Effector memory CD8-positive, alpha-beta T cell (primary cell): ENCODE measurements at places on chromosomes 5 and 9.

DNA sequence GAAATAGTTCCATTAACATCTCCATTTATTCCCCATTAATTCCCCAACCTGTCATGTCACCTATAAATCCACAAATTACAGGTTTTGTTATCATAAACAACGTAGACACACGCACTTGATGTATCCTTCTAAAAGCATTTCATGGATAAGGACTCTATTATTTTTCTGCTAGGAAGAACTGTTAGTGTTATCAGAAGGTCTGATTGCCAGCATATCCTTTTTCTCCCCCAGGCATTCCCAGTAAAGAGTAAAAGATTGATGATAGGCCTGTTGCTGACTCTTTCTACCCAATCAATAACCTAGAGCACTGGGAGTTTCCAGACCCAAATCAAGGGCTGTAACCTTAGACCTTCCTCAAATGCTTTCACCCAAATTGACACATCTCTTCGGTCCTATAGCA, 60.8 kb downstream of the RFK start:
- DNase-seq: no peak

- no peak for DNase-seq
Measured at GRCh38 chr9:129259375-129259774, 81.3 kb upstream of the IER5L start.

- DNase-seq: no peak
Measured at GRCh38 chr5:72817671-72818266, 1.3 kb downstream of the TNPO1 start.

GRCh38 chr5:14151416-14151815, 8.3 kb downstream of the TRIO start:
- DNase-seq: no peak

- no peak for DNase-seq
Measured at GRCh38 chr9:104608336-104608735, 2.9 kb upstream of the OR13C2 start.

DNA sequence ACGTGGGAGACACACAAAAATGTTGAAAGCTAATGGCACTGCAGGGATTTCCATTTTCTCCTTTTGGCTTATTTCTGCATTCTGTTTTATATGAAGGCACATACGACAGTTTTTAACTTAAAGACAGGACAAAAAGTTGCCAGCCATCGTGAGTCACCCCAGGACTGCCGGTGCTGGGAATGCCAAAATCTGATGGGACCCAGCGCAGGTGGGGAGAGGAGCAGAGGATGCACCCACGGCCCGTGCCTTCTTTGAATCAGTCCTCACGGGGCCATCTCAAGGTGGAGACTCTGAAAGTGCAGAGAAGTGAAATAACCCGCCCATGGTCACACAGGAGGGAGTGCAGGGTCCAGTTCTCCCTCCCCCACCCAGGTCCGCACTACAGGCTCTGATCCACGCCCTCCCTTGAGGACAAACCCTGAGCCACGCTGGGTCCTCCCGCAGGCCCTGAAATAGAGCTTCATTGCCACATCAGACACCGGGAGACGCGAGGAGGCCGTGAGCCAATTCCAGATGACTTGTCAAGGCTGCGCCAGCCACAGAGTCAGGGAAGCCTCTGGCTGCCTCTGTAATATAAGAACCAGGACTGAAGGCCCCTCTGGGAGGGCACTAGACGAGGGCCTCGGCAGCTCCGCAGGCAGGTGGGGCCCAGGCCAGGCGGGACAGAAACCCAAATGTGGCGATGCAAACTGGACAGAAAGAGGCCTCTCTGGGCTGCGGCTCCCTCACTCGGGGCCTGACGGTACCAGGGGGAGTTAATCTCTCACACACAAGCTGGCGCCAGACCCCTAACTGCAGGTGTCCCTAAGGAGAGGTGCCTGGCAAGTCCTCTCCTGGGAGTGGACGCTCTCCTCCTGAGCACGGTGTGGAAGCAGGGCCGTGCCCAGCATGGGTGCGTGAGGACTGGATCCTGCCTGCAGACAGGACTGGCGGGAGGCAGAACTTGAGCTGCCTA, 22.9 kb downstream of the ADAMTS2 start:
- DNase-seq: no peak

DNA sequence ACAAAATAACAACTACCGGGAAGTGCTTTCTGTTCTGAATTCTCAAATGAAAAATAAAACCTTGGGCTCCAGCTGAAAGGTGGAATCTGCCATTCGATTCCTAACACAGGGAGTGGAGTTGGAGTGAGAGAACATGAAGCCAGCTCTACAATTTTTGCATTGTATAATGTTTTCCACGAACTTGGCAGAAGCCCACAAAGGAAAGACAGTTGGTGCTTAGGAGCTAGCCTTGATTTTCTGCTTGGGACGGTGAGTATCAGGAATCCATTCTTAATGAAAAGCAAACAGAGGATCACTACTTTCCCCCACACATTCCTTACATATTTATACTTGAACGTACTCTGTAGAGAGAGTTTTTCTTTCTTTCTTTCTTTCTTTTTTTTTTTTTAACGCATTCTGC, 74.2 kb upstream of the FBXL7 start:
- no peak for DNase-seq

- no peak for DNase-seq
Measured at GRCh38 chr5:138444078-138444773, 5.4 kb downstream of the REEP2 start.

- DNase-seq: no peak
Measured at GRCh38 chr9:13568405-13568804, 288.9 kb upstream of the MPDZ start.

DNA sequence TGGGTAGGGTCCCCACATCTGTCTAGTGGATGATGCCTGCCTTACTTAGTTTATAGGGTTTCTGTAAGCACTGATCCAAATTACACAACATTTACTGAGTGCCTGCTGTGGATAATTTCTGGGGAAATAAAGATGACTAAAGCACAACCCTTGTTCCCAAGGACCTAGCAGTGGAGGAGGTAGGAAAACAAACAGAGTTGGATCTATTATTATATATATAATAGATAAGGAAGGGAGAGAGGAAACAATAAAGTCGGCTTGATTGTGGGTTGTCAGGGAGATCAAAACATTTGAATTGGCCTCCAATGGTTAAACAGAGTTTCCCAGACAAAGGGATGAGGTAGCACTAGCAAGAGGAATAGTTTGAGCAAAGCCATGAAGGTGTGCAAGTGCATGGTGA, 14.0 kb downstream of the IL33 start:
- DNase-seq: no peak

DNA sequence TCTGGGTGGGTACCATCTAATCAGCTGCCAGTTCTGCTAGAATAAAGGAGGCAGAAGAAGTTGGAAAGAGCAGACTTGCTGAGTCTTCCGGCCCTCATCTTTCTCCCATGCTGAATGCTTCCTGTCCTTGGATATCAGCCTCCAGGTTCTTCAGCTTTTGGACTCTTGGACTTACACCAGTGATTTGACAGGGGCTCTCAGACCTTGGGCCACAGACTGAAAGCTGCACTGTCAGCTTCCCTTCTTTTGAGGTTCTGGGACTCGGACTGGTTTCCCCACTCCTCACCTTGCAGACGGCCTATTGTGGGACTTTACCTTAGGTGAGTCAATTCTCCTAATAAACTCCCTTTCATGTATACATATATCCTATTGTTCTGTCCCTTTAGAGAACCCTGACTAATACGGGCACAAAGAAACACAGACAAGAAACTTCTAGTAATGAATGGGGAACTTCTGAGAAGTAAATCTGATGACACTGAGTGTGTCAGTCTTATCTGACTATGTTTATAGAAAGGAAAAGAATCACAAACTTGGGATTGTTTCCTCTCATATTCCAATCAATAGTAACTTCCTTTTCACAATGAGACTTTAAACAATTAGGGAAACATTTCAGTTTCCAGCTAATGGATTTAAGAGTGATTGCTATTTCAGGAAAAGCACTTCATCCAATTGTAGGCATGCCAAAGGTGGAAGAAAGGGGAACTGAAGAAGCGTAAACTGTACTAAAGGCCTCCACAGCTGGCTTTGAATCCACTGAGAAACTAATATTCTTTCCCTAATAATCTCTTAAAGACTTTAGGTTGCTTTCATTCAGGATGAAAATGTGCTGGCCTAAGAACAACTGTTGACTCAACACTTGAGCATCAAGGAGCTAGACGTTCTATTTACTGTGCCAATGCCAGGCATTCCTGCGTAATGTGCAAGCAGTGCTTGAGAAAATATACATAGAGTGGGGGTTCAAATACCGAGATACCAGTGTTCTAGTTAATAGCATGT, 127.9 kb upstream of the PTGER4 start:
- no peak for DNase-seq

GRCh38 chr5:175246889-175247520, 197.0 kb downstream of the DRD1 start:
- no peak for DNase-seq

GRCh38 chr5:87127956-87128687, 139.6 kb upstream of the RASA1 start:
- no peak for DNase-seq

DNA sequence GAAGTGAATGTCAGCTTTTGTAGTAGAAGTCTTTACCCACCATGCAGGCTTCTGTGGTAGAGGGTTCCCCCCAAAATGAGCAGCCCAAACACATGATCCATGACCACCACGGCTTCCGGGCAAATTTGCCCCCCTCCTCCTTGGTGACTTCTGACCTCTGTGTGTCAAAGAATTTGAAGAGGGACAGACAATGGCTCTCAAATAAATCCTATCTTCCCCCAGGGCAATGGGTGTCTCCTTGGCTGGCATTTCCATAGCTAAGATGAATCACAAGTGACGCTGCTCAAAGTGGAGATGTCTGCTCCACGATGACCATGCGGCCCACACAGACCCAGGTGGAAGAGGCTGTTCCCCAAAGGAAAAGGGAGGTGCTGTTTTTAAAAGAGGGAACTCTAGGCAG, 30.2 kb upstream of the BOD1 start:
- DNase-seq: no peak

- DNase-seq: no peak
Measured at GRCh38 chr5:153796527-153796926, 242.2 kb downstream of the FAM114A2 start.

DNA sequence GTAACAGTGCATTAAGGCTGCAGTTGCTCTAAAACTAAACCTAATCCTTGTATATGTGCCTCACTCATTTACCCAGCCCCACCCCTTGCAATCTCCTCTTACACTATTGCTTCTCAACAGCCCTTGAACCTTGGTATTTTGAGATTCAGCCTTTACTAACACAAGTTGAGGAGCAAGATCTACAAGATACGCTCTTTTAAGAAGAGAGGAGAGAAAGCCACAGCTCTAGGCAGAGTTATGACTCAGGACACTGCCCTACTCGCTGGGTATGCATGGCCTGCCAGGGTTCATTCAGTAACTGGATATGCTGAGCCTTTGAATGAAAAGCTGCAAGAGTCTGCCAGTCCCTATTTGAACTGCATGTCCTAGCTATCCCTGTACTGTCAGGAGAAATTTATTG, 219.5 kb downstream of the PCSK5 start:
- no peak for DNase-seq

- DNase-seq: no peak
Measured at GRCh38 chr5:120706877-120707276, 242.8 kb downstream of the PRR16 start.

DNA sequence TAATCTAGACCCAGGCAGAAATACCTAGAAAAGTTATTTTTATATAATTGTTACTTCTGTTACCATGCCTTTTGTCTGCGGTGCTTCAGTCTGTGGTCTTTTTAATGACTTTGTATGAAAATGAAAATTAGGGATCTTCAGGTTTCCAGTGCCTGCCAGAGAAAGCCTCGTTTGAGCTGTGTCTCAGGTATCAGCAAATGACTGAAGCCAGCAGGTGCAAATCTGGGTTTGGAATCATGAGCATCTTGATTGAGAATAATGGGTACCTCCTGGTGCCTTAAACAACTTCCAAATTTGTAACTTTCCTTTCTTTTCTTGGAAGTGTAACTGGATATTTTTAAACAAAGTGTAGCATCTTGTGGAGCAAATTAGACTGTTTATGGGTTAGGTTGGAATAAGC, 4.3 kb downstream of the ZBTB34 start:
- no peak for DNase-seq

- no peak for DNase-seq
Measured at GRCh38 chr5:151811593-151812321, 40.0 kb downstream of the G3BP1 start.

DNA sequence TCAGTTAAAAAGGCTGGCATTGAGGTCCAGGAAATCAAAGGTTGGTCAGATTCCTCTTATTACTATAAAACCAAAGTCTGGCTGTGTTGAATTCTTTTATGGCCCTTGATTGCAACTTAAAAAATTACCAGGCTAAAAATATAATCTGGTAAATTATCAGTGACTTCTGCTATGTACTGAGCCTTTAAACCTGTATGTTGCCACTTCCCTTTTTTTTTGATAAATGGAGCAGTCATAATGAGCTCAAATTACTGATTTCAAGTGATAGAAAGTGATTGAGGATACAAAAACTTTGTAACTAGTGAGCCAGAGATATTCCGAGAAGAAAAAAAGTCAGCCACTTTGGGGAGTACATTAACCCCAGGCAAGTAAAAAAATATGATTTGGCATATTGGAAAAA, 100.1 kb downstream of the GIN1 start:
- DNase-seq: no peak

DNA sequence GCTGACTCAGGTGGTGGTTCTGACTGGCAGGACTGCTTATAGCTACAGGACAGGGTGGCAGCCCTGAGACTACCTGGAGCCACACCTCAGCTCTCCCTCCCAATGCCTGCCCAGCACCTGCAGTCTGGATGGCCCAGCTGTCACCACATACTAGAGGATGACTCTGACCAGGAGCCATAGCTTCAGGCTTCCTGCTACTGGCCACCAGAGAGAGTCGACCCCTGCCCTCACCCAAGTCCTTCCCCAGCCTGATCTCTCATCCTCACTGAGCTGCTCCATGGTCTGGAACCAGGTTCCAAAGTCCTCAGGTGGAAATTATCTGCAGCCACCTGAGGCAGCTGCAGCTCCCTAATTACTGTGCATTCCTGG, 25.6 kb upstream of the TDRD7 start:
- DNase-seq: no peak

DNA sequence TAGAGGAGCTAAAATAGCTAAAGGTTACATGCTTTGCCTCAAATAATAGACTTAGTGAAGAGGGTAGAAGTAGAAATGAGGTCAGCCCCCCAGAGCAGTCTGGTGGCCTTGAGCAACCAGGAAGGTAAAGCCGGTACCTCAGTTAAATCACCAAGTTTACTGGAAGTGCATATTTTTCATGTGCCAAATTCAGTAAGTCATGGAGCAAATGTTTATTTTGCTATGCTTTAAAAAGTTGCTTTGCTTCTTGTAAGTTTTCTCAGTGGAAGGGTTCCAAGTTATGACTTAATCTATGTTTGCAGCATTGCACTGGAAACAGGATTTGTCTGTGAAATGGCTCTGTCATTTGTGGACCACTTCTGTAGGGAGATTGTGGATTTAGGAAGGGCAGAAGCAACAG, 256.7 kb downstream of the ARRDC3 start:
- DNase-seq: no peak

DNA sequence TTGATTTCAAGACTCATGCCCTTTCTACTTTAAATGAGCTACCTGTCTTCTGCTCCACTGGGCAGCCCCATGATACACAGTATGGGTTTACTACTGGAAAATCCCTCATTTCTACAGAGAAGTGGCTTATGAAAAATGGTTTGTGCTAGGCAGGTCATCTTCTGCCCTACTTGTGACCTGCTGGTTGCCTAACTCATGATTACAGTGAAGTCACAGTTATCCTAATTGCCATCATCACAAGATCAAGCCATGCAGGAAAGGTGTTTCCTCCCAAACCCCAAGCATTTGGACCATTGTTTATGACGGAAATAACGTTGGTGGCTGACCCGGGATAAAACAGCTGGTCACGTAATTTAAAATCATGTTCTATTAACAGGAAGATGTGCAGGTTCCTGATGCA, 330.6 kb downstream of the ACTL7B start:
- DNase-seq: no peak

- no peak for DNase-seq
Measured at GRCh38 chr9:136648751-136649150, 14.0 kb upstream of the EGFL7 start.

- peak; percentile 42 for DNase-seq
Measured at GRCh38 chr5:669111-669841, 23.9 kb downstream of the TPPP start.
